ENCODE measurements at places on chromosomes 13 and 19.

- H3K36me3 ChIP-seq = no peaks in the 10 kb centered on the region
- H3K27ac ChIP-seq = no peak overlapping the region
- H3K4me3 ChIP-seq = no peak overlapping the region
- H3K27me3 ChIP-seq = no peaks in the 10 kb centered on the region
- H3K4me1 ChIP-seq = no peaks in the 10 kb centered on the region
Measured at GRCh38 chr13:100789968-100790367, 115.4 kb upstream of the TMTC4 start.

DNA sequence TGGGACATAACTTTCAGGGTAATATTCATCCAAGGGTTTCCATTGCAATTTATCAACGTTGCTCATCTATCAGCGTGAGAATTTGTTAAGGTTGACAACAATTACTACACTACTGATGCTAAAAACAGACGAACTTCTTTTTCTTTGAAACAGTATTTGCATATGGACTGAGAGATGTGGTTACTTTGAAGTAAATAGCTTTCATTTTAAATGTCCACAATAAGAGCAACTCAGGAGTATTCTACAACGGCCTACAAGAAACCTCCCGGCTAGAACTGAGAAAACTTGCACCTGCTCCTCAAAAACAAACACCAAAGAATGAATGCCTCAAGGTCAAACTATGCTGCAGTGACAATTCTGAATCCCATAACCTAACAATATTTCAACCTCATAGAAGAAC is 238.4 kb downstream of the IRS2 start:
- DNase-seq = no peak
- no peaks in the 10 kb centered on the region for H3K4me1 ChIP-seq
- H3K27me3 ChIP-seq = no peaks in the 10 kb centered on the region
- no peak overlapping the region for H3K4me3 ChIP-seq

GRCh38 chr19:55898911-55899310 is 33.2 kb downstream of the NLRP13 start:
- H3K4me3 ChIP-seq = no peak overlapping the region
- no peaks in the 10 kb centered on the region for H3K36me3 ChIP-seq
- DNase-seq = no peak

DNA sequence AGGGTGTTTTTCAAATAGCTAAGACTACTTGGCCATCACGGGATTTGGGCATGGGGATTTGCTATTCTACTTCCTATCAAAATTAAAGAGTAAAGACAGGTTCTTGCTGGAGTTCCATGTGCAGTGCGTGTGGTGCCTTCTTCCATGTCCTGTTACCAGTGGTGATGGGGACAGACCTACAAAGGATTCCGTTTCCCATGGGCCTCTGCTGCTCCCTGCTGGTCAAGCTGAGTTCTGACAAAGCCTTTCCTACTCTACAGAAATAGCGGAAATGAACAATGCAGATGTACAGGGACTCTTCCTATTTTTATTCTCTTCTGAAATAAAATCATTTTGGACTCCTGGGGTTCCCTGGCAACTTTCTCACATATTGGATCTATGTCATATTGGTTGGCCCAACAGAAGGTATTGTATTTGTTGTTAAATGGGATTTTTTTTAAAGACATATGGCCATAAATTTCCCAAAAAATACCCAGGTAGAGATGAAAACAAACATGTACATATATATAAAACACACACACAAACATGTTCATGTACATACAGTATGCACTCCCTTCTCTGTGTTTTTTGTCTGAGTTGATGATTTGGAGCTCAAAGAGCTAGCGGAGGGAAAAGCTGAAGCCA is 90.5 kb upstream of the SLC15A1 start:
- H3K27ac ChIP-seq = no peak overlapping the region
- DNase-seq = peak; percentile 86
- no peak overlapping the region for H3K4me3 ChIP-seq
- no peaks in the 10 kb centered on the region for H3K27me3 ChIP-seq

DNA sequence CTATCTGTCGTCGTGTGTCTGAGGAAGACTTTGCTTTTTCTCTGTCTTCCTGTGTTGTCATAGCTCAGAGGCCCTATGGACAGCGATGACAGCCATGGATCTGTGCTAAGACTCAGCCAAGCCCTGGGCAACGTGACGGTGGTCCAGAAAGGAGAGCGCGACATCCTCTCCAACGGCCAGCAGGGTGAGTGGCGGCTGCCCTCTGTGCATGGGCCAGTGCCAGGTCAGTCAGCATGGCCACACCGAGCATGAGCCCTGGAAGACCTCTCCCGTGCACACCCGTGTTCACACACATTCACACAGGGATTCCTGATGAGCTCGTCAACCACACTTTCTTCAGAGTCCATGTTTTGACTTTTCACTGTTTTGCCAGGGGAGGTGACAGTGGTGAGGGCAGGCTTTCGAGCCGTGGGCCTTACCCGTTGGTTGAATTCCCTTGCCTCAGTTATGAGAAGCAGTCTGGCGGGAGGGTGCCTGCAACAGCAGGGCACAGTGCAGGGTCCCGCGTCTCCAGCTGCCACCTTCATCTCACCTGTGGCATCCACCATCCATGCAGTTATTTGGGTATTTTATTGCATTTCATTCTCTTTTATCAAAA is 20.2 kb downstream of the NAXD start:
- H3K27ac ChIP-seq = no peak overlapping the region
- DNase-seq = no peak
- no peak overlapping the region for H3K4me3 ChIP-seq
- no peaks in the 10 kb centered on the region for H3K27me3 ChIP-seq
- H3K4me1 ChIP-seq = no peaks in the 10 kb centered on the region

GRCh38 chr19:47020992-47021496 is 1.4 kb downstream of the NPAS1 start:
- no peaks in the 10 kb centered on the region for H3K36me3 ChIP-seq
- peaks cover 84% of the 10 kb centered on the region for H3K27me3 ChIP-seq
- no peak overlapping the region for H3K27ac ChIP-seq
- peak; percentile 69 for DNase-seq

DNA sequence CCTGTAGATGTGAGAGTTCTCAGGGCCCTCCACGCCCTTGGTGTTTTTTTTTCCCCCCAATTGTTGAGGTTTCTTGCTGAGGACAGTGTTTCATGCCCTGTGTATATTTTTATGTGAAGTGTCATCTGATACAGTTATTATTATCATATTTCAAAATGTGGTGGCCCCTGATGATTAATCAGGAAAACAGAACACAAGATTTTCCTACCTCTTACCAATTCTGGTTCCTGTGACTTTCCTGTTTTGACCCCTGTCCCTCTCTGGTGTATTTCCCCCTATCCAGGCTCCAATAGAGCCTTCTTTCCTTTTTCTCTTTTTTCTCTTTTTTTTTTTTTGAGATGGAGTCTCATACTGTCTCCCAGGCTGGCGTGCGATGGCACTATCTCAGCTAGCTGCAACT is 642 bp downstream of the PSG8 start:
- H3K4me3 ChIP-seq = no peak overlapping the region
- no peak overlapping the region for H3K27ac ChIP-seq
- H3K36me3 ChIP-seq = no peaks in the 10 kb centered on the region

DNA sequence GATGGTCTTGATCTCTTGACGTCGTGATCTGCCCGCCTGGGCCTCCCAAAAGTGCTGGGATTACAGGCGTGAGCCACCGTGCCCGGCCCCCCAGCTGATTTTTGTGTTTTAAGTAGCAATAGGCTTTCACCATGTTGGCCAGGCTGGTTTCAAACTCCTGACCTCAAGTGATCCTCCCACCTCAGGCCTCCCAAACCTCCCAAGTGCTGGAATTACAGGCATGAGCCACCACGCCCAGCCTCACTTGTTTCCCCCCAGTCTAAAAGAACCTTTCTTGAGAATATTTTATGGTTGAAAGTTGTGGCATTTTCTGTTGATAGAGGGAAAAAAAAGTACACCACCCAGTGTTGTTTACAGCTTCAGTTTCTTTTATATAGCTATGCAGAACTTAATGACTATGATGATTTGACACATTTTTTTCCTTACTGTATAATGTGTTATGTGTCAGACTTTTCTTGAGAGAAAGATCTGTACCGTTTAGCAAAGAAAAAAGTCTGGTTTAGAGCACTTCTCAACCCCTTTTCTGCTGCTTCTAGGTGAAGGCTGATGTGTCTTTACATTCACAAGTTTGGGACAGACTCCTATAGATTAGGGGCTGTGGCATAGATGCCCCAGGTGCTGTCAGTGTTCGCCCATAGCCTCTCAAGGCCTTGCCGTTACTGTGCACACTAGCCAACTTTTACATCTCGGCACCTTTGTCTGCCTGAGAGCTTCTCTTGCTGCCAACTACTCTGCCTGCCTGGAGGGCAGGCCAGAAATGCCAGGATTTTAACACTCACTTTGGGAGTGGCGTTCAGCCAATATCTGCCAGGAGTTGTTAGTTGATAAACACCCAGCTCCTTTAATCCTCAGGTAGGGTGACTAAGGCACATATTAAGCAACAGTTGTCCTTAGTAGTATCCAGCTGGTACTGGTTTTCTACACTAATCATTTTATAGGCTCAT is 33.0 kb downstream of the KCTD4 start:
- H3K27me3 ChIP-seq = no peaks in the 10 kb centered on the region
- no peaks in the 10 kb centered on the region for H3K36me3 ChIP-seq
- no peaks in the 10 kb centered on the region for H3K4me1 ChIP-seq
- DNase-seq = no peak
- no peak overlapping the region for H3K4me3 ChIP-seq

DNA sequence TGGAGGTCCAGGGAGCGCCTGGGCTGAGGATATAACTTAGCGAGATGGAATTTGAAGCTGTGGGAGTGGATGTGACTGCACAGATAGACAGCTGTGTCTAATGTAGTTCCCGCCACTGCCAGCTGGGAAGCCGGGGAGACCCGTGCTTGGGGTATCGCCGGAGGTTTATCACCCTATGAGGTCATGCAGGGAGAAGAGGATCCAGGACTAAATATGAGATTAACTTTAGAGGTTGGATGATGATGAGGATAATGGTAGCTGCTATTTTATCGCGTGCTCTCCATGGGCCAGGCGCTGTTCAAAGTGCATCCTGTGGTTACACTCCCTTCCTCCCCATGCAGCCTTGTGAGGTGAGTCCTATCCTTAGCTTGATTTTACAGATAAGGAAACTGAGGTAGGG is 19.9 kb downstream of the SSC5D start:
- H3K27ac ChIP-seq = no peak overlapping the region
- peaks cover 4% of the 10 kb centered on the region for H3K4me1 ChIP-seq
- H3K36me3 ChIP-seq = no peaks in the 10 kb centered on the region
- no peak overlapping the region for H3K4me3 ChIP-seq
- DNase-seq = no peak

DNA sequence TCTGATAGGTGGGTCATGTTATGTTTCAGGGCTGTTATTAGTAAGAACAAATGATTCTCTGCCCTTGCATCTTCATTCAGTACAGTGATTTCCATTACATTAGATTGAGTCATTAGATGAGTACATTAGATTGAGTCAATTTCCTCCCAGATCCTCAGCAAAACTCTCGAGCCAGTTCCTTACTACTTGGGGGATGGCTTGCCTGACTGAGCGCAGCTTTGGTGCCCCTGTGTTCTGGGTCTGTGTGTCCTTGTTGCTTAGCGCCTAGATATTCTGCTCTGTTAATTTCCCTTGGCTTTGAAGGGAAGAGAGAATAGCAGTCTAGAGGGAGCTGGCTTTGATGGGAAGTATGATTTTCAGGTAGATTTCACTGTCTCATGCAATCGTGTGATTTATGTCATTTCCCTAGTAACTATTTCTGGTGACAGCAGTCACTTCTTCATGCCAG is 19.1 kb upstream of the SCEL start:
- no peaks in the 10 kb centered on the region for H3K4me1 ChIP-seq
- H3K4me3 ChIP-seq = no peak overlapping the region
- no peaks in the 10 kb centered on the region for H3K27me3 ChIP-seq
- no peaks in the 10 kb centered on the region for H3K36me3 ChIP-seq
- H3K27ac ChIP-seq = no peak overlapping the region
- no peak for DNase-seq

DNA sequence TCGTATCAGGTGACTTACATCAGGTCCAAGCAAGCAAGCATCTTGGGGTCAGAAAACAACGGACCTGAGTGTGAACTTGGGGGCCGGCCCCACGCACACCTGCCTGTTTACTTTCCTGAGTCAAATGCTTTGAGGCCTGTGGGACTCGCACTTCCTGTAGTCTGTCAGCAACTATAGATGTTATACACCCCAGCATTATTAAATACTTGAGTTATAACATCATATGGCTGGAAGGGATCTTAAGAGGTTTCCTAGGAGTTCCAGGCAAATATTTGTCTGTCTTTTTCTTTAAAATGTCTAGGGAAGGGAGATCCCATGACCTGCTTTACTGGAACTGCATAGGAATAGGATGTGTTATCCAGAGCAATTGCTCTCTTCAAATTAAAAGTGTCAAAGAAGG is 280.6 kb downstream of the SHISA2 start:
- DNase-seq = no peak
- no peaks in the 10 kb centered on the region for H3K36me3 ChIP-seq
- no peak overlapping the region for H3K4me3 ChIP-seq
- no peaks in the 10 kb centered on the region for H3K4me1 ChIP-seq
- H3K27me3 ChIP-seq = no peaks in the 10 kb centered on the region
- no peak overlapping the region for H3K27ac ChIP-seq

DNA sequence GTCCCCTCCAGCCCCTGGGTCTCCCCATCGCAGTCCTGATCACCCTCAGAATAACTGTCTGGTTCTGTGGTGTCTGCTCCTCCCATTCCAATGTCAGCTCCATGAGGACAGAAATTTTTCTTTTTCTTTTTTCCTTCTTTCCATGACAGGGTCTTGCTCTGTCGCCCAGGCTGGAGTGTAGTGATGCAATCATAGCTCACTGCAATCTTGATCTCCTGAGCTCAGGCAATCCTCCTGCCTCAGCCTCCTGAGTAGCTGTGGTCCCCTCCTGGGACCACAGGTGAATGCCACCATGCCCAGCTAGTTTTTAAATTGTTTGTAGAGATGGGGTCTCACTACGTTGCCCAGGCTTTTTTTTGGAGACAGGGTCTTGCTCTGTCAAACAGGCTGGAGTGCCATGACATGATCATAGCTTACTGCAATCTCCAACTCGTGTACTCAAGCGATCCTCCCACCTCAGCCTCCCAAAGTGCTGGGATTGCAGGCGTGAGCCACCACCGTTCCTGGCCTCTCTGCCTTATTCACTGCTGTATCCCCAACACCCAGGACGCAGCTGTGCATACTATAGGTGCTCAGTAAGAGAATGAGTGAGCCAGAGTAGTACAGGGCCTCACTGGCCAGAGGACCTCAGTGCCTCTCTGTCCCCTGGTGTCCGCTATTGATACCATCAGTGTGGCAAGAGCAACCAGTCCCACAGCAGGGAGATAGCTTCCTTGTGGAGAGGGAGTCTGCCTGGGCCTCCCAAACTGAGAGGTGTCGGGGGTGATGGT is 5.2 kb upstream of the DOCK6 start:
- H3K27ac ChIP-seq = no peak overlapping the region
- no peaks in the 10 kb centered on the region for H3K27me3 ChIP-seq
- H3K36me3 ChIP-seq = no peaks in the 10 kb centered on the region
- H3K4me3 ChIP-seq = no peak overlapping the region

All from left lung (tissue), 14 donors.